Endothelial cell of umbilical vein (primary cell): ENCODE measurements at places on chromosomes 11 and 22. TPM values are rescaled to one million over a fixed set of nuclear protein-coding genes. Genes with fewer than 3 reads are reported as not detected.

The KCNC1 gene
- polyA plus RNA-seq, result not detected in 2 replicates

The MS4A12 gene
- polyA plus RNA-seq, result not detected in 2 replicates

The VWCE gene
- 6.5 and 7.8 TPM in 2 replicates for polyA plus RNA-seq

DNA sequence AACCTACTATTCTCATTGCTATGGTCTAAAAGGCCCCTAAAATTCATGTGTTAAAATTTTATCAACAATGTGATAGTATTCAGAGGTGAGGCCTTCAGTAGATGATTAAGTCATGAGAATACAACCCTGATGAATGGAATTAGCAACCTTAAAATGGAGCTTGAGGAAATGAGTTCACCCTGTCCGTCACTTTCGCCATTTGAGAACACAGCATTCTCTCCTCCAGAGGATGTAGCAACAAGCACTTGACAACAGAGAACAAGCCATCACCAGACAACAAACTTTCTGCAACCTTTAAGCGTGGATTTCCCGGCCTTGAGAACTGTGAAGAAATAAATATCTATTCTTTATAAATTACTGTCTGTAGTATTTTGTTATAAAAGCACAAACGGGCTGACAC, 197.0 kb downstream of the SBF2 start:
- DNase-seq, result peak; percentile 34

DNA sequence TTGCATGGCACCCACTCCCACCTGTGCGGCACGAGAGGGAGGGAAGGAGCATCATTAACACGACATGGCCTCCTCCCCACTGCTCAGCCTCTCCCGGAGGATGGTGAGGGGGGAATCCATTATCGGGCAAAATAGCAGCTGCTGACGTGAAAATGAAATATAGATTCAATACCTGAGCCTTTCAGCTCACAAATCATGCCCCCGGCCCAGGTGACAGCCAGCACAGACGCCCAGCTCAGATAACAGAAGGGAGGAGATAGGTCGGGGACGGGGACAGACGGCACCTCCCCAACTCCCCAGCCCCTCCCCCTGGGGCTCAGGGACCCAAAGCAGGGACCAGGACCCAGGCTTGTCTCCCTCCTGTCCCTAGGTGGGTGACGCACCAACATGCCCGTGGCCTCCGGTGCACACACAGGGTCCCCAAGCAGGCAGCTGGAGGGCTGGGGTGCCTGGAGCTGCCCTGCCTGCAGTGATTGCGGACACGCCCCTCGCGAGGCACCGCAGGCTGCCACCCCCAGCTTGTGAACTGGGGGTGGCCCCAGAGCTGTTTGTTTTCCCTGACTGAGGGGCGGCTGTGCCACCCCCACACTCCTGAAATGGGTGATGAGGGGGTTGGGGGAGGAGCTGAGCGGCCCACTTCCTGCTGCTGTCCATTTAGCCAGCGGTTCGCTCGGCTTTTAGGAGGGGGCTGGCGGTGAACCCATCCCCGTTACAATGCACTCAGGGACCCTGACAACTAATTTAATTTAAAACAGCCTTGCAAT, 31.7 kb downstream of the FLRT1 start:
- DNase-seq, result no peak

GRCh38 chr22:37985751-37986281, 1.5 kb upstream of the SOX10 start:
- DNase-seq, result no peak

The KCNJ4 gene
- polyA plus RNA-seq, result not detected in 2 replicates

DNA sequence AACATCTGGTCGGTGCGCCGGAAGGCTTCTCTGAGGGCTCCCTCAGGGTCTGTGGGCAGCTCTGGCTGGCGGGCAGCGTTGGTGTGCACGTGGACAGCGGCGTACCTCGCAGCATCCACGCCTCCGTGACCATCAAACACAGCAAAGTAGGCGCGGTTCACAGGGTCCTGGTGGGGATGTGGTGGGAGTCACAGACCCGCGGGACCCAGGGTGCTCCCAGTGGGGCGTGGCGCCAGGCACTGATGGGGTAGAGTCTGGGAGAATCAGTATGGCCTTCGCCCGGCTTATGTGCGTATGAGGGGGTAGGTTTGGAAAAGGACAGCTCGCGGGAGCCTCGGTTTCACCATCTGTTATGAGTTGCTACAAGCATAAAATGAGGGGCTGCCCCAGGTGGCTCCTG, 19.2 kb downstream of the PPM1F start:
- DNase-seq, result no peak

DNA sequence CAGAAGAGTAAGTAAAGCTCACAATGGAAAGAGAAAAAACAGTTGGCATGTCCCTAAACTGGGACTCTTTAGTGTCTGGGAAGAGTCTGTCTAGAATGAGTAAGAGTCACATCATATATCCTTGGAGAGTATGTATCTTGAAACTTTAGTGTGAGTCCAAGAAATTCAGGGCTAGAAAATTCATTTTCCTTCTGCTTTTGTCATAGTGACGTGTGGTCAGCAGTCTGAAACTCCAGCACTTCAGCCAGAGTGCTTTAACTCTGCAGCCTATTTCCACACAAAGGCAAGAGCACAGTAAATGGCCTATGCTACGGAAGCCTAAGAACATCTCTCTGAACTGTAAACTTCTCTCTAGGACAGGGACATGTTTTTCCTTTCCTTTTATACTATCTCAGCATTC, 174.1 kb downstream of the FAM181B start:
- DNase-seq, result no peak
